Endodermal cell (in vitro differentiated cells): ENCODE measurements at places on chromosomes 5 and 9. TPM values are rescaled to one million over a fixed set of nuclear protein-coding genes. Genes with fewer than 3 reads are reported as not detected.

DNA sequence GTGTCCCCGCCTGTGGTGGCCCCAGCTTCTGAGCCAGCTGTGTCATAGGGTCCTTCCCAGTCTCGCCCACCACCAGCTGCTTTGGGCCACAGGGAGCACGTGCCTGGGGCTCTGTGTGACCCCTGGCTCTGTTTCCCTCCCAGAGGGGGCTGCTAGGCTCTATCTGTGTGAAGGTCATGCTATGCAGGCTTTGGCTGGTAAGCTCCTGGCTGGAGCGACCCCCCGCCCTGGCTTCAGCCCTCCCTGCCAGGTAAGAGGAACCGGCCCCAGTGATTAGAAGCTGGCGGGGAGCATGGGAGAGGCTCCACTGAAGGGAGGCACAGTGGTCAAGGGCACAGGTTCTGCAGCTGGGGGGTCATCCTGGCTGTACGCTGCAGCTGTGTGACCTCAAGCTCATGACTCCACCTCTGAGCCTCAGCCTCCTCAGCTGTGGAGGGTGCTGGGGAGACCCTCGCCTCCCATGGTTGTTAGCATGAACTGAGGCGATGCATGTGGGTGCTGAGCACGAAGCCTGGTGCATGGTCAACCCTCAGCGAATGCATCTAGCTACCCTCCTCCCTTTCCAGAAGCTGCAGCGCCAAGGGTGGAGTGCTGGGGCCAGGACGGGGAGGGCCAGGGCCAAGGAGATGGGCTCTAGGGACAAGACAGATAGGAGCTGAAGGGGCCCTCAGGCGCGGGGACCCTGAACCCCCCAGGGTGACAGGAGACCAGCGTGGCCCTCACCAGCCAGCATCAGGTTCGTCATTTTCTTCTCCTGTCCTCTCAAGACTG, 163.8 kb upstream of the MVB12B start:
- DNase-seq = no peak

SPINK5 gene
- 9.3 and 12.4 TPM in 2 replicates for total RNA-seq

ACTBL2 gene
- not detected in 3 replicates for total RNA-seq

ANKRD34B gene
- total RNA-seq = 0.14 and 0.20 TPM in 2 replicates
